ENCODE measurements at places on chromosomes 5 and 9. TPM values are rescaled to one million over a fixed set of nuclear protein-coding genes. Genes with fewer than 3 reads are reported as not detected.

DNA sequence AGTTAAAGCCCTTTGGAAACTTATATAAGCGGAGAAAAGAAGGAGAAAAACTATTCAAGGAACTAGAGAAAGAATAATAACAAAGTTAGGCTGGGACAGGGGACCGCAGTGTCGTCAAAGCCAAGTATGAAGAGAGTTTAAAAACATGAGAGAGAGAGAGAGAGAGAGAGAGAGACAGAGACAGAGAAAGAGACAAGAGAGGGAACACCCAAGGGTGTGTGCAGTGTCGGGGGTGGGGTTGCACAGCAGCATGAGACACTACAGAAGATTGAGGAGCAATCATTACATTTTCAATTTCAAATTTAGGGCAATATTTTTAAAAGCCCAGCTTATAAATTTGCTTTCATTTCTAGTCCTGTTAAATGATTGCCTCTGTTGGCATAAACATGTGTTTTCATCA lies 74.3 kb downstream of the NNT start:
- DNase-seq = no peak

GRCh38 chr5:50967009-50967562 lies 300.6 kb downstream of the PARP8 start:
- no peak for DNase-seq

DNA sequence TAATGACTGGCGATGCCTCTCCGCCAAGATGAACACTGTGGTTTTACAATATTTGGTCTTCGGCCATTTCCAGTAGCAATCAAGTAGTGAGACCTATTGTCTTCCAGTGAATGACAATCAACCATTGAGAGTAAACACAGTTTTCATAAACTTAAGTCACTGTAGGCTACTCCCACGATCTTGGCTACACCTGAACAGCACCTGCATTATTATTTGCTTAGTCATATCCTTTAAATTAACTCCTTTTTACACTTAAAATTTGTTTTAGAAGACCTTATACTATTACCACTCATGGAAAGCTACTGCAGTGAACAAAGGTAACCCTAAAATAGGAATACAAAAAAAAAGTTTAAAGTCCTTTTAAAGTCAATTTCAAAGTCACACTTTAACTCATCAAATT lies 58.2 kb downstream of the ZNF354C start:
- no peak for DNase-seq

PRDM9 gene
- polyA plus RNA-seq = not detected

- DNase-seq = no peak
Observed at GRCh38 chr9:127697575-127697974, 9.2 kb upstream of the CFAP157 start.

WWC1 gene
- polyA plus RNA-seq = 67.8 TPM

GRCh38 chr9:34570809-34571480 lies 18.6 kb downstream of the CNTFR start:
- no peak for DNase-seq

ELL2 gene
- polyA plus RNA-seq = 14.4 TPM

SLC27A6 gene
- 1.6 TPM for polyA plus RNA-seq
